ENCODE measurements at places on chromosomes 11 and 22.

GRCh38 chr11:65530157-65530496 lies 5.2 kb downstream of the SCYL1 start:
- no peaks in the 10 kb centered on the region for H3K4me1 ChIP-seq
- H3K4me3 ChIP-seq = no peak overlapping the region
- DNase-seq = no peak
- peaks cover 35% of the 10 kb centered on the region for H3K36me3 ChIP-seq
- no peaks in the 10 kb centered on the region for H3K27me3 ChIP-seq

DNA sequence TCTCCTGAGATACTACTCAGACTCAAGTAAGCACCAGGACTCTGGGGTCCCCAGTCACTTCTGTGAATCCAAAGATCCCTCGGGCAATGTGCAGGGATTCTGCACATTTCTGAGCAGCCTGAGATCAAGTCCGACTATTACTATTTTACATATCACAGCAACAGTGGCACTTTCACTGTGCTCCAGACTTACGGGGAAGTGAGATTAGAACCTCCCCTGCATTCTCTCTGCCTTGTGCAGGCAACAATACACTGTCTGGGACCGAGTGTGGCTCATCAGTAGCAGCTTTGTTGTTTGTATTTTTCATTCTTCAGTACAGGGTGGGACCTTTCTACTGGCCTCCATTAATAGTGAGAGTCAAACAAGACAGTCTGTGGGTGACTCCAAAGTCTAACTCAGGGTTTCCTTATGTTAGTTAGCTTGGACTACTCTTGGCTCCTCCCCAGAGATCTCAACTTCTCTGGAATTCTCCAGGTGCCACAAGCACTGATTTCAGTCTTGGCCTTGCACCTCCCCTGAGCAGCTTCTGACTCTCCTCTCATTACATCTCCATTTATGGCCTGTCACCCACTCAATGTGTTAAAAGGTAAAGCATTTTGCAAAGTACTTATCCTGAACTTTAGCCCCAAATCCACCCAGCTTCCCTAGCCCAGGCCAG lies 76.2 kb upstream of the TOP3B start:
- no peaks in the 10 kb centered on the region for H3K4me1 ChIP-seq
- no peak for DNase-seq
- no peak overlapping the region for H3K4me3 ChIP-seq
- no peak overlapping the region for H3K27ac ChIP-seq
- no peaks in the 10 kb centered on the region for H3K36me3 ChIP-seq

- H3K4me1 ChIP-seq = peaks cover 6% of the 10 kb centered on the region
- no peak overlapping the region for H3K27ac ChIP-seq
- no peak overlapping the region for H3K4me3 ChIP-seq
- no peak for DNase-seq
Observed at GRCh38 chr11:71530602-71531001, 3.5 kb downstream of the KRTAP5-7 start.

DNA sequence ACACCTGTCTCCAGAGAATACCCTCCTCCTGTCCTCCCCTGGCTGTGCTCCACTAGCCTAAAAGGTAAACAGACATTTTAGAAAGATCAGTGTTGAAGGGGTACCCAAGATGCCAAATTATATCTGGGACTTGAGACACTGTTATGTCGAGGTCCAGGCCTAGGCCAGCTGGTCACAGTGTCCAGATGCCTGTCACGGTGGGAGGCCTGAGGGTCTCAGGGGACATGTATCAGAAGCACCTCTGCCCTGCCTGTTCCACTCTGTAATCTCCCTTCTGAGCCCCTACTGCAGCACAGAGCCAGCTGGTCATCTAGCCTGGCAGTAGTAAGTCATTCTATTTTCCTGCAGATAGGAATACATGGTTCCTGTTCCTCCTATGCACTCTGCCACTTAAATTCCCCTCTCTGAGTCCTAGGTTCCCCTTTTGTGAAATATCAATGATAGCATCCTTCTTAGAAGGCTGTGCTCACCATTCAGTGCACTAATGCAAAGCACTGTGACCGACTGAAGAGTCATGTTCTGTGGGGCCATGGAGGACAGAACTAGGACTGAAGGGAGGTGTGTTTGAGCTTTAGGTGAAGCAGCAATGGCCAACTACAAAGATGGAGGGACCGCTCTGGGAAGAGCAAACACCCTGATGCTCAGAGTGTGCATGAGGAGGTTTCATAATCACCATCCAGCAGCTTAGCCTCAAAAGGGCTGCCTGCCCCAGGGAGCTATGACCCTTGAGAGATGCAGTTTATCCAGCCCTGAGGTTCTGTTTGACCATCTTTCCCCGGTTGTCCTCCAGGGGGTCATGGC lies 44.8 kb upstream of the TUB start:
- H3K27me3 ChIP-seq = peaks cover 10% of the 10 kb centered on the region
- no peak overlapping the region for H3K4me3 ChIP-seq
- H3K4me1 ChIP-seq = no peaks in the 10 kb centered on the region
- no peaks in the 10 kb centered on the region for H3K36me3 ChIP-seq
- no peak overlapping the region for H3K27ac ChIP-seq
- DNase-seq = no peak

DNA sequence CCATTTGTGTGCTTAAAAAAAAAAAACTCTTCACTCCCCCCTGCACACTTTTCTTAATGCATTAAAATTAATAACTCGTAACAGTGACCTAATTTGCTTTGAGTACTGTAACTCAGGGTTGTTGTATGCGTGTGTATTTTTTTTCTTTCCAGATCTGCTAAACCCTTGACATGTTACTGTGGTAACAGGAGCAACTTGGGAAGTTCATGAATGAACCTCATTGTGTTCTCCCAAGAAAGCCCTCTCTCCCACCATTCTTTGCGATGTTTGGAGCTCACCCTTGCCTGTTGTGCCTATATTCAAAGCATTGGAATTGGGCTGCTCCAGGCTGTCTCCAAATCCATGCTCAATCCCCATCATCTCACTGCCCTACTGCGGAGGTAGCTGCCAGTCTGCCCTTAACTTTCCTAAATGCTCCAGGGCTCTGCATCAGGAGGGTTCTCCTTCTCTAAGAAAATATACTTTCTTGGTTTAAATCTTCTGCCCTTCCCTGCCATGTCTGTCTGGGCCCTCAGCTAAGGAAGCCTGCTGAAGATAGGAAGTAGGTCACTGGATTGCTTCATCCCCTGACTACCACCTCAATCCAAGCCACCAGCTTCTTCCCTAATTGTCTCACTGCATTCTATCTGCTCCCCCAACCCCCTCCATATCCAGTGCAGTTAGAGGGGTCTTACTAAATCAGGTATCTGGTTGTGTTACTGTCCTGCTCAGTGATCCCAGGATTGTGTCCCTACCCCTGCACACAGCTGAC lies 70.3 kb downstream of the KIRREL3 start:
- peaks cover 9% of the 10 kb centered on the region for H3K27me3 ChIP-seq
- no peak overlapping the region for H3K4me3 ChIP-seq
- H3K27ac ChIP-seq = no peak overlapping the region
- DNase-seq = no peak
- no peaks in the 10 kb centered on the region for H3K36me3 ChIP-seq

- no peaks in the 10 kb centered on the region for H3K36me3 ChIP-seq
- no peaks in the 10 kb centered on the region for H3K27me3 ChIP-seq
- H3K4me3 ChIP-seq = no peak overlapping the region
- H3K4me1 ChIP-seq = peaks cover 5% of the 10 kb centered on the region
- no peak for DNase-seq
Observed at GRCh38 chr11:85787809-85788760, 22.9 kb downstream of the SYTL2 start.

- no peak for DNase-seq
- H3K4me1 ChIP-seq = no peaks in the 10 kb centered on the region
- H3K4me3 ChIP-seq = no peak overlapping the region
- no peak overlapping the region for H3K27ac ChIP-seq
- no peaks in the 10 kb centered on the region for H3K27me3 ChIP-seq
Observed at GRCh38 chr22:44131412-44131811, 49.3 kb upstream of the PARVG start.

DNA sequence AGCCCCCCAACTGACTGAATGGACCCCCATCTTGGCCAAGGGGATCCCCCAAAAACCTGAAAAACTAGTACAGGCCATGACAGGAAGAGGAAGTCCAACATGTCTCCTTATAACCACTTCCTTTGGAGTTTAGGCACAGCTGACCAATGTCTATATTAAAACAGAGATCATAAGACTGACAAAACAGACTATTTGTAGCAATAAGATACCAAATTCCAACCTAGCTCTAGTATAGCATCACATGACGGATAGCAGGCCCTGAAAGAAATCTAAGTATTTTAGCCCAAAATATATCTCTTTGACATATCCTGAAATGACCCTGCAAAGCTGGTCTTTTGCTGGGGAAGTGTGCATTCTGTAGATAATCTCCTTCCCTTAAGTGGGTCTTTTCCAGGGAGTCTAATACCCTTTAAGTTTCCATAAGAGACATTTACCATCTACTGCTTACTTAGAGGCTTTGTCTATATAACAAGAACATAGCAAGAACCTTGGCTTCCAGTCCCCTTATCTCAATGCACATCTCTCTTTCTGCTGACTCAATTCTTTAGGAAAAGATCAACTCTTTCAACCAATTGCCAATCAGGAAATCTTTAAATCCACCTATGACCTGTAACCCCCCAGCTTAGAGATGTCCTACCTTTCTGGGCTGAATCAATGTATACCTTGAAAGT lies 34.9 kb upstream of the ACER3 start:
- no peak overlapping the region for H3K27ac ChIP-seq
- H3K27me3 ChIP-seq = no peaks in the 10 kb centered on the region
- no peaks in the 10 kb centered on the region for H3K36me3 ChIP-seq

- H3K36me3 ChIP-seq = peaks cover 10% of the 10 kb centered on the region
- no peaks in the 10 kb centered on the region for H3K4me1 ChIP-seq
- H3K27ac ChIP-seq = peak overlapping the region; percentile 84
- peak; percentile 70 for DNase-seq
- no peak overlapping the region for H3K4me3 ChIP-seq
Observed at GRCh38 chr22:41532908-41533825, 11.1 kb downstream of the POLR3H start.

- no peaks in the 10 kb centered on the region for H3K4me1 ChIP-seq
- H3K36me3 ChIP-seq = no peaks in the 10 kb centered on the region
- H3K27me3 ChIP-seq = no peaks in the 10 kb centered on the region
- DNase-seq = no peak
- no peak overlapping the region for H3K27ac ChIP-seq
Observed at GRCh38 chr11:96396637-96397036, 6.8 kb downstream of the JRKL start.

Measured in cardiac muscle cell (in vitro differentiated cells and primary cell).